Ovary (tissue), 10 donors: ENCODE measurements at places on chromosomes 12 and 14. TPM values are rescaled to one million over a fixed set of nuclear protein-coding genes. Genes with fewer than 3 reads are reported as not detected.

GRCh38 chr12:3628629-3629028 is 124.3 kb downstream of the CRACR2A start:
- no peak for DNase-seq
- no peak overlapping the region for H3K4me3 ChIP-seq
- H3K27ac ChIP-seq, result no peak overlapping the region

DNA sequence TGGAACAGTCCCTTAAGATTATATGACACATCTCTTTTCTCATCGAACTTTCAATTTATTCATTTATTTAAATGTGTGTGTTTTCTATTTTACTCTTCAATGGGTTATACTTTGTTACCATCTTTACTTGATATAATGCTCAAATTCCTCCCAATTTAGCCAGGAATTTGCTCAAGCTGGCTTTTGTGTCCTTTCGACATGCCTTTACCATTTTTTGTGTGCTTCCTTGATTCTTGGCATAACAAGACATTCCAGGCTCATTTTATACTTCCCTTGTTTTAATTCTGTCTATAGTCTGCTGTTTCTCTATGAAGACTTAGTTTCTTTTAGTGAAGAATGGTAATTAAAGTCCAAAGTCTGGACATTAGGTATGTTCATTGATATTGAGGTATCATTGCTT is 315.8 kb downstream of the AEBP2 start:
- no peak overlapping the region for H3K27ac ChIP-seq
- no peak for DNase-seq
- H3K4me3 ChIP-seq, result no peak overlapping the region
- H3K36me3 ChIP-seq, result no peaks in the 10 kb centered on the region

DNA sequence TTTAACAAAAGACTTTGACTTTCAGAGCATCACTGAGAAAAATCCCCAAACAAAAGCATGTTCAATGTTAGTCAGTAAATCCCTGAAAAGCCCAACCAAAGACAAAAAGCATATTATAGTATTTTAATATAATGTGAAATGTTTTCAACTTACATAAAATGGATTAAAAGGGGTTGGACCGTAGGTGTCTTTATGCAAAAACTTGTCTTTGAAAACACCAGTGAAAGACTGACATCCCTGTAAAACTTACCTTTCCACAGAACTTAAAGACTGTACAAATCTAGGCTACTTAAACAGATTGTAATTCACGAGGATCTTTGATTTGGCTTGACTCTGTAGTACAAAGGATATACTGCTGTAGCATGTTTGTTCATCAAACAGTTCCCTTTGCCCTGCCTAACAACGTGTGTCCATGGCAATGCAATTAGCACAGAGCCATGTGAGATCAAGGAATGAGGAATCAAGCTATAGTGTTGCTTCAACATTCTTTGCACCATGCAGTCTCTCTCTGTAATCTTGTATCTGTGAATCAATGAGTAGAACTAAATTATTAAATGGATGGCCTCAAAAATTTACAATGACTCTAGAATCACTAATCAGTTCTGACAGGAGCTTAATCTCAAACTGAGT is 138.5 kb upstream of the SYT1 start:
- no peaks in the 10 kb centered on the region for H3K27me3 ChIP-seq
- no peaks in the 10 kb centered on the region for H3K36me3 ChIP-seq
- H3K4me1 ChIP-seq, result no peaks in the 10 kb centered on the region
- H3K4me3 ChIP-seq, result no peak overlapping the region
- no peak for DNase-seq

GRCh38 chr12:52575256-52575655 is 1.6 kb upstream of the KRT74 start:
- DNase-seq, result no peak
- H3K36me3 ChIP-seq, result no peaks in the 10 kb centered on the region
- H3K4me3 ChIP-seq, result no peak overlapping the region
- H3K4me1 ChIP-seq, result no peaks in the 10 kb centered on the region
- H3K27me3 ChIP-seq, result no peaks in the 10 kb centered on the region

DNA sequence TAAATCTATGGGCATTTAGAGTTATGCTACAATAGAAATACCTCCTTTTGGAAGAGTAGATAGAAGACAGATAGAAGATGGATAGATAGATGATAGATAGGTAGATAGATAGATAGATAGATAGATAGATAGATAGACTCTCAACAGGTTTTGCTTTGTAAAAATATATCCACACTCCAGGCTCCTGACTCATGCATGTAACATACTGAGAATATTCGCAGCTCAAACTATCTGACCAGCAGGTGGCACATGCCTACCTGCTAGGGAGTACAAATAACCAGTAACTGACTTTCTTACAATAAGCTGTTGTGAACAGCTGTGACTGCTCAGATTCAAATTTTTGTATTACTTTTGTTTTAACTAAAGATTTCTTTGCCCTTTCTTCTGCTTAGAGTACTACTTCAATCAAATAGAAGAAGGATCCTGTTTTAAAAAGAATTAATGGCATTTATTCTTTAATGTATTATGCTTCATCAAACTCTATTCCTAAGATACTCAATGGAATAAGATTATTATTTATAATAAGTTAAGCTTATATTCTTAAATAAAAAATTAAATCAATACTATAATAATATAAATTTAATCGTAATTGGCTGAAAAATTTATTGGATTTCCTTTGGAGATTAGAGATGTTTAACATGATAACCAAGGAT is 15.8 kb upstream of the CPNE8 start:
- no peak for DNase-seq
- H3K27ac ChIP-seq, result no peak overlapping the region
- no peak overlapping the region for H3K4me3 ChIP-seq
- H3K4me1 ChIP-seq, result no peaks in the 10 kb centered on the region
- H3K27me3 ChIP-seq, result no peaks in the 10 kb centered on the region
- H3K36me3 ChIP-seq, result no peaks in the 10 kb centered on the region

DNA sequence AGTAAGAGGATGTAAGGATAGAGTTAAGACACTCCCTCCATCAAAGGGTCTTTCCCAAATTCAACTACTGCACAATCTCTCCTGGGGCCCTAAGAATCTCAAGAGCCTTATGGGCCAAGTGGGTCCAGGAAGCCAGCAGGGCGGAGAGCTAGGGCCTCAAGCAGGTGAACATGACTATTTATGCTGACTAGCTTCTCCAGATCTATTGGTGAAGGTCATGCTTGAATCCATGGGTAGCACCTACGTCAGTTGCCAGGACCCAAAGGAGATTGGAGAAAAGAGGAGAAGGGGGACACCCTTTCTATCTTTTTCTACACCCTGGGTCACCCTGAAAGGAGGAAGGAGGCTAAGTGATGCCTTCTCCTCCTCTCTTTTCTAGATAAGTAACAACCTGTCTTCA is 534.2 kb upstream of the MIS18BP1 start:
- H3K4me3 ChIP-seq, result no peak overlapping the region
- no peaks in the 10 kb centered on the region for H3K4me1 ChIP-seq
- no peaks in the 10 kb centered on the region for H3K27me3 ChIP-seq
- H3K36me3 ChIP-seq, result no peaks in the 10 kb centered on the region
- DNase-seq, result no peak

- no peaks in the 10 kb centered on the region for H3K36me3 ChIP-seq
- no peaks in the 10 kb centered on the region for H3K4me1 ChIP-seq
- no peak overlapping the region for H3K27ac ChIP-seq
These were observed 19.6 kb downstream of the GSTZ1 start for GRCh38 chr14:77340389-77340788.

DNA sequence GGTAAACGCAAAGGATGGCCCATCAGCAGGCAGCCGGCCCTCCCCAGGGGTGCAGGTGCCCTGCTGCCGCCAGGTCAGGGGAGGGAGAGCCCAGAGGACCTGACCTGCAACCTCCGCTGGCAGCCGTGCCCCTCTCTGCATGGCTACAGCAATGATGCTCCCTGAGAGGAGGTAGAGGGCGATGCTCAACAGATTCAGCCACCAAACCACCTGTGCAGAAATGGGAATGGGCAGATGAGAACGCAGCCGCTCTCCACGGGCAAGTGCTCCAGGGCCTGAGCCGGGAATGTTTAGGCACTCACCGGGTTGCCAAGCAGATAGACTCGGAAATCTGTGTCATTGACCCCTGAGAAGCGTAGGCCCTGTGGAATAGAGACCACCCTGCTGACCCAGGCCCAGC is 8.7 kb upstream of the NGB start:
- no peak overlapping the region for H3K4me3 ChIP-seq
- no peak overlapping the region for H3K27ac ChIP-seq
- H3K4me1 ChIP-seq, result no peaks in the 10 kb centered on the region

DNA sequence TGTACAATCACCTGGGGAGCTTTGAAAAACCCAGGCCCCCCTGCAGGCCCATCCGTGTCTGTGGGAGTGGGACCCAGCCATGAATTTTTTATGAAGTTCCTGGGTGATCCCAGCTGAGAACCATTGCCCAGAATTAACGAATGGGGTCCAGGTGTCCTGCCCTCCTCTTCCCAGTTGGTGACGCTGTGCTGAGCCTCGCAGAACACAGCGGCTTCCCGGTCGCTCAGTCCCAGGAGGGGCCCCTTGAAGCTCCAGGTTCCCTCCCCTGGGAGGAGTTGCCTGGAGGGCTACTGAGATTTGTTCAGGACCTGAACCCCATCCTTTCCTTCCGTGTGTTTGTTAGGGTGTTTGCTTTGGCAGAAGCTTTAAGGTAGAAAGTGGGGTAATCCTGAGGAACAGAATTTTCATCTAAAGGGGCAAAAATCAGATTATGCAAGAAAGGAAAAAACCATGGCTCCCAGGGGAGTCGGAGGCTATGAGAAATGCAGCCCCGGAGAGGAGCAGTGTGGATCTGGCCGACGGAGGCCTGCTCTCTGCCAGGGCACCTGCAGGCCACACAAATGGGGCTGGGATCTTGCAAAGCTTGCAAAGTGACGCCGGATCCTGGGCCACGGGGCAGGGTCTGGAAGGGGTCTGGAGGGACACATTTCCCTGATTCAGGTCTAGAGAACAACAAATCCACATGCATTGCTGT is 164.7 kb upstream of the PRMT8 start:
- H3K36me3 ChIP-seq, result no peaks in the 10 kb centered on the region
- H3K4me3 ChIP-seq, result no peak overlapping the region
- H3K27ac ChIP-seq, result no peak overlapping the region
- DNase-seq, result no peak

DNA sequence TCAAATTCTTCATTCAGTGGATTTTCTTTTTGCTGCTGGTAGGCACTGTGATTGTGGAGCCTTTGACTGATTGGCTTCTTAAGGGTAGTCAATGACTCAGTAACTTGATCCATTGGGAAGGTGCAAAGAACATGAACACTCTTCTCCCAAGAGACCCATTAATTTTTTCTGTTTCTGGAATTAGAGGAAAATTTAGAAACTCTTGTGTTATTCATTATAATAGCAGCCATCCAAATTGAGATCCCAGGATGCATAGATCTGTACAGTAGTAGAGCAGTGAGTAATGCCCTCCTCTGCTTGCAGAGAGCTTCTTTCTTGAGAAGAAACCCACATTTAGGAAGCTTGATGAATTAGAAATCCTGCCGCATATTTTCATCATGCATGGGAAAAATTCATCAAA is 63.9 kb downstream of the MYRFL start:
- H3K4me1 ChIP-seq, result no peaks in the 10 kb centered on the region
- H3K4me3 ChIP-seq, result no peak overlapping the region
- DNase-seq, result no peak
- no peaks in the 10 kb centered on the region for H3K36me3 ChIP-seq
- no peak overlapping the region for H3K27ac ChIP-seq
- H3K27me3 ChIP-seq, result no peaks in the 10 kb centered on the region

DNA sequence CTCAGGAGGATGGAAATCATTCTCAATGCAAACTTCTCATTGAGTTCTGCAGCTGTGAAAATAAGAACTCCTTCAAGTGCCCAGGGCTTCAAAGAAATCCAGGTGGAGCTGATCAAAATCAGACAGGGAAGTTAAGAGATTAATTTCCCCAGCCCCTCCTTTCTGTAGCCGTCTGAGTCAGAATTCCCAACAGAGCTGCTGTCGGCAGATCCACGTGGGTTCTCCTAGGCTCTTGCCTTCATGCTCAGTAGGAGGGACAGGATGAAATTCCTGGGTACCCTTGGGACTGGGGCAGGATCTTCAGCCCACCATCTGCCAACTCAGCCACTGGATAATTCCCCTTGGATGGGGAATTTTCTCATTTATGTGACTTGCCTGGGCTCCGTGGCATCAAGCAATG is 13.3 kb downstream of the TGFB3 start:
- H3K27ac ChIP-seq, result no peak overlapping the region
- H3K27me3 ChIP-seq, result no peaks in the 10 kb centered on the region
- no peaks in the 10 kb centered on the region for H3K36me3 ChIP-seq

GRCh38 chr12:45184147-45184963 is 31.5 kb upstream of the ANO6 start:
- no peak for DNase-seq
- H3K4me3 ChIP-seq, result no peak overlapping the region
- H3K27me3 ChIP-seq, result no peaks in the 10 kb centered on the region
- no peak overlapping the region for H3K27ac ChIP-seq
- no peaks in the 10 kb centered on the region for H3K36me3 ChIP-seq

GRCh38 chr14:100609331-100609870 is 22.2 kb upstream of the BEGAIN start:
- DNase-seq, result no peak
- H3K27ac ChIP-seq, result no peak overlapping the region
- no peaks in the 10 kb centered on the region for H3K36me3 ChIP-seq
- H3K4me1 ChIP-seq, result no peaks in the 10 kb centered on the region

DNA sequence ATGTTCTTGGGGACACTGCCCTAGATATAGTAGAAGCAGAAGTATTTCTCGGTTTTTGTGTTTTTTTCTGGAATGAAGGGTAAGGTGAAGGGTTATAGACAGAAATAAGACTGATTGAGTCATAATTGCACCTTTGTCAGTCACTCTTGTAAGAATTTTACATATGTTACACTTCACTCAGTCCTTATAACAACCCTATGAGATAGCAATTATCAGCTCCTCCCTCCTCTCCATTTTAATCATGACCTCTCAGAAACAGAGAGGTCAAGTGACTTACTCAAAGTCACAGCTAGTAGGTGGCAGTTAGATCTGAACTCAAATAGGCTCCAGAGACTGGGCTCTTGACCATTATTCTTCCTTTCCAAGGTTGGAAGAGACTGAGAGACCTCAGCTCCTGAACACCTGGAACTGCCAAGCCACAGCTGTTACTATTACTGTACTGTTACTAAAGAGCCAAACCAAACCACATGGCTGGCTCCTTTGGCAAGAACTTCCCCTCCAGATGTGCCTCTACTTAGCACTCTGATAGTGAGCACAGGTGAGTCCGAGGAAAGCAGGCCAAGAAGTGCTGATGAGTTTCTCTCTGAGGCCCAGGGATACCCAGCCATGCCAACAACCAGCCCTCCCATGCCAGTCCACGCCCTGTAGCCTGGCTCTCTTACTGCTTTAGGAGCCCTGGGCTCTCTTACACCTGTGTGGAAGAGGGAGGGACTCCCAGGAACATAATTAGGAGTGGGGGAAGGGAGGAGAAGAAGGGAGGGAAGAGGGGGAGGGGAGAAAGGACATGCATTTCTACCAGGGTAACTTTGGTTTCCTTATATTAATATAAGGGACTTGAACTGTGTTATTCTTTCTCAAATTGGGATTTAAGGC is 121.3 kb downstream of the CRADD start:
- no peak overlapping the region for H3K4me3 ChIP-seq
- H3K4me1 ChIP-seq, result peaks cover 2% of the 10 kb centered on the region
- no peaks in the 10 kb centered on the region for H3K27me3 ChIP-seq
- no peak overlapping the region for H3K27ac ChIP-seq
- no peak for DNase-seq

KICS2 gene
- total RNA-seq, result 7.9 TPM

PIWIL1 gene
- total RNA-seq, result 0.32 TPM

LDHB gene
- total RNA-seq, result 595 TPM

PIK3C2G gene
- total RNA-seq, result not detected

TRAFD1 gene
- total RNA-seq, result 26.0 TPM

TAS2R8 gene
- total RNA-seq, result not detected
